HCT116 (cell line): ENCODE measurements at places on chromosomes 12 and 14.

DNA sequence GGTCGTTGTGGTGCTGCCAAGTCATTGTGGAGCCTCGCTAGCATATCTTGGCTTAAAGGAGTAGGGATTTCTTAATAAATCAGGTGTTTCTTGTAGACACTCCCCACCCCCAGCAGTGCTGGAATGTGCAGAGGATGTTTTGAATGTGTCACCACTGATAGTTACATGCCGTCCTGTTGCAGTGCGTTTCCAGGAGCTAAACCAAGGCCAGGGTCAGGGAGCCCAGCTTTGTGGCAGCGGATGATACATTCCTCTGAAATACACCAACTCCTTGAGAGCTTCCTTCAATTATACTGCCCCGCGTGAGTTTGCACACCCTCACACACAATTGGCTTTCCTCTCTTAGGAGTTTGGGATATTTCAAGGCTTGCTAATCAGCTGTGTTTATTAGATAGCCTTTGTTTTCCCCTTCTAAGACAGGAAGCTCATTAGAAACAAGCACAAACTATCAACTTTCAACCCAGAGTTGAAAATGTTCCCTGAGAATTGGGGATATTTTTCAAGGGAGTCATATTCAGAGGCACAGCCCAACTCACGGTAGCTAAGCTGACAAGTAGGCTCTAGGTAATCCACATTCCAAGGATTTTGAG is 154.9 kb downstream of the C12orf75 start:
- DNase-seq: no peak

- no peak for DNase-seq
Measured at GRCh38 chr14:68243450-68244010, 424.0 kb downstream of the RAD51B start.

GRCh38 chr12:101891462-101891971 is 14.1 kb downstream of the DRAM1 start:
- no peak for DNase-seq

- DNase-seq: no peak
Measured at GRCh38 chr14:90900476-90901083, 84.3 kb upstream of the TTC7B start.

GRCh38 chr12:123049398-123050240 is 69.1 kb downstream of the ARL6IP4 start:
- DNase-seq: no peak
